ENCODE measurements at places on chromosomes 3 and 15. TPM values are rescaled to one million over a fixed set of nuclear protein-coding genes. Genes with fewer than 3 reads are reported as not detected.

GRCh38 chr3:182989566-182989965, 9.2 kb upstream of the DCUN1D1 start:
- DNase-seq, result no peak

GRCh38 chr15:52252781-52253180, 42.8 kb downstream of the MYO5C start:
- no peak for DNase-seq

- DNase-seq, result no peak
Observed at GRCh38 chr15:38991126-38991525, 426.5 kb upstream of the RASGRP1 start.

GRCh38 chr3:46135475-46135874, 72.6 kb downstream of the CCR1 start:
- DNase-seq, result no peak

DNA sequence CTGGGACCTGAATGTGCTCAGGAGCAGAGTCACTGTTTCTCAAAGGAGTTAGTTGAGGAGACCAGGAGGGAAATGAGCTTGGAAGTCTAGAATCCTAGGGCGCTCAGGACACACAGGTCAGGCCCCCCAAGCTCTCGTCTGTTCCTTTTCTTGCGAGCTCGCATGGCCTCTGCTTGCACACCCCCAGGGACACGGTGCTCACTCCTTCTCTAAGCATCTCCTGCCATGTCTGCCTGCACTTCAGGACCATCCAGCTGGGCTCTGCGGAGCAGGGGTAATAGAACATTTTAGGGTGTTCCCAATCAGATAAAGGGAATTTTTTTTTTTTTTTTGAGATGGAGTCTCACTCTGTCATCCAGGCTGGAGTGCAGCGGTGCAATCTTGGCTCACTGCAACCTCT, 213.2 kb downstream of the XXYLT1 start:
- no peak for DNase-seq

- DNase-seq, result peak; percentile 78
Observed at GRCh38 chr15:59138243-59138642, 33.3 kb downstream of the CCNB2 start.

- DNase-seq, result no peak
Observed at GRCh38 chr15:29226436-29227208, 43.0 kb downstream of the NSMCE3 start.

- no peak for DNase-seq
Observed at GRCh38 chr3:52439426-52440248, 5.3 kb downstream of the SEMA3G start.

DNA sequence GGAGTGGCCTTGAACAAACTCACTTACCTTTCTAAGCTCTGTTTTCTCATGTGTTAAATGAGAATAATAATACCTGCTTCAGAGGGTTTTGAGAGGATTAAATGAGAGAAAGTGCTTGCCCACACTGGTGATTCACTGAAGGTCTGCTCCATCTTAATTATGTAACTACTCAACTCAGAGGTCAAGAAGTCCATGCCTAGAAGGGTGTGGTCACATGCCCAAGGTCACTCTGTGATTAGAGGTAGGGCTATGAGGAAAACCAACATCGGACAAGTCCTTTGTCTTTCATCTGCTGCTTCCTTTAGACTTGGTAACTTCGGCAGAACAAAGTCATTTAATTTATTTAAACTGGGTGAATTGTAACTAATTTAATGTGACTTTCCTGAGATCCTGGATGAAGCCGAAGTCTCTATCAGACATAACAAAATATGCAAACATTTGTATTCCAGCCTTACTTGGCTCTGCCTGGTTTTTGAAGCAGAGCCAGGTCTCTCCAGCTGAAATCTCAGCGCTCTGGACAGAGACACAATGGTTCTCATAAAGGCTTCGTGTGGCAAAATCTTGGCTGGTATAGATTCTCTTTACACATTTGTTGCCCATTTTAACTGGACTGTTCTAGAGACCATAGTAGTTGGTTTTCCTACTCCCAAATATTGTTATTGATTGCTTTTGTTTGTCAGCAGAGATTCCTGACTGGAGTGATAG, 3.0 kb downstream of the CHRNA7 start:
- no peak for DNase-seq

DNA sequence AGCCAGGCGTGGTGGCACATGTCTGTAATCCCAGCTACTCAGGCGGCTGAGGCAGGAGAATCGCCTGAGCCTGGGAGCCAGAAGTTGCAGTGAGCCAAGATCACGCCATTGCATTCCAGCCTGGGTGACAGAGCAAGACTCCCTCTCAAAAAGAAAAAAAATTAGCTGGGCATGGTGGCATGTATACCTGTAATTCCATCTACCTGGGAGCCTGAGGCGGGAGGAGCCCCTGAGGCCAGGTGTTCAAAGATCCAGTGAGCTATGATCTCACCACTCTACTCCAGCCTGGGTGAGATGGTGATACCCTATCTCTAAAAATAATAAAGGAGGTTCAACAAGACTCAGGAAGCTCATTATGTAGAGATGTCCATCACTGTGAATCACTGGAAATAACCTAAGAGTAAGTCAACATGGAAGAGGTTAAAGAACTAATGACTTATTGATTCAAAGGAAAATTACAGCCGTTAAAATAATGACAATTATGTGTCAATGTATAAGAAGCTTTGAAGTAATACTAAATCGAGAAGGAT, 19.8 kb upstream of the RAB7A start:
- no peak for DNase-seq

DNA sequence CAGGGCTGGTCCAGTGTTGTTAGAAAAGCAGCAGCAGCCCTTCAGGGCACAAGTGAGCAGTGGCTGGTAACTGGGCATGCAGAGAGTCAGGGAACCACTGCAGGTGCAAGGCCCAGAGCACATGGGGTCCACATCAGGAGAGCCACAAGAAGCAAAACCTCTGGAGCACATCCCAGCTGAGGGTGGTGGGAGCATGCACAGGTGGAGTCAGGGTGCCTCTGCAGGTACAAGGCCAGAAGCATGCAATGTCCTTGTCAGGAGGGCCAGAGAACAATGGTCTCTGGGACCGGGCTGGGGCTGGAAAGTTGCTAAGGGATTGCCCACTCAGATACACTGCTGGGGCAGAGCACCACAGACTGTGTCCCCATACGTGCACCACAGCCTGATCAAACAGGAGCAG, 226.1 kb upstream of the UBE2E2 start:
- no peak for DNase-seq

NRG4 gene
- total RNA-seq, result not detected

Data from OCI-LY7 (cell line).